ENCODE measurements at places on chromosomes 5 and 9.

- no peak for DNase-seq
These were observed 16.3 kb downstream of the C9orf152 start for GRCh38 chr9:110191615-110192014.

DNA sequence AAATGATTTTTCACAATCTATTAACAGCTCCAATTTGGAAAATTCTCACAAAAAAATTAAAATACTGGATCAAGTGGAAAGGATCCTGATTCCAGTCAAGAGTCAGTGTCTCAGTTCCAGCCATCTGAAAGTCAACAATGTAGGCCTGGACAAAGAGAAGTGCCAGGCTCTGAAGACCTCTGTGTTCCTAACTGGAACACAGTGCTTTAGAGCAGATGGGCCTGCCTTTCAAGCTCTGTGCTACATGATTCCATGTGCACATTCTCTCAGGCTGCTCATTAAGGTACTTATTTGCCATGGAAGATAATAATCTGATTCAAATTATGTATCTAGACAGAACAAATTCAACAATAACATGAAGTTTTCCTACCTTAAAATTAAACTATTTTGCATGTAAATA, 30.2 kb upstream of the ALDH1A1 start:
- DNase-seq = no peak

DNA sequence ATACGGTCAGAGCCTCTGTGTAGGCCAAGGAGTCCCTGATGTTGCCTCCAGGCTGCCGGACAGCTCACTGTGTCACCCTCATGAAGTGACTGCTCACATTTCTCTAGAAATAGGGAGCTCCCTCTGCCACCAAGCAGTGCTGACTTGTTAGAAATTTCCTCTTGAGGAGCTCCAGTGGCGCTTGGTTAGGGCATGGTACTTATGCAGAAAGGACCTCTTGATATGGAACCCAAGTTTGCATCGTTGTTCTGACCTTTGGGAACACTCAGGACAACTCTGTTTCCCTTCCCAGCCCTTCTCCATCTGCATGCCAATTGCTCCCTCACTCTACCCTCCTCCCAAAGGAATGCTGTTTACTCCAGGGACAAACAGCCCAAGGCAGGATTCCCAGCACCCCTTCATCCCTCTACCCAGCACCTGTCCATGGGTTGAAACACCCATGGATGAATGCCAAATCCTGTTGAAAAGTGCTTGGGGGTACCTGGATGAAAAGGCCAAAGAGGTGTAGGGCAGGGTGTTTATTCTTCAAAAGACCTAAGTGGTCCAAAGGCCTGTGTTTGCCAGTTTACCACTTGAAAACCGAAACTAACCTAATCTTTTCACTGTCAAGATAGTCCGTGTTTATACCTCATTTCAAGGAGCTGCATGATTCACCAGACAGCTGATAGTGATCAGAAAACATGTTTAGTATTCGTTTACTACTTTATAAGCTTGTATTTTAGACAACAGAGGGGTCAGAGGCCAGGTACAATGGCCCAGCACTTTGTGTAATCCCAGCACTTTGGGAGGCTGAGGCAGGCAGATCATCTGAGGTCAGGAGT, 51.1 kb downstream of the KLF4 start:
- no peak for DNase-seq

- DNase-seq = no peak
These were observed 198.1 kb downstream of the ENC1 start for GRCh38 chr5:74442466-74442865.

DNA sequence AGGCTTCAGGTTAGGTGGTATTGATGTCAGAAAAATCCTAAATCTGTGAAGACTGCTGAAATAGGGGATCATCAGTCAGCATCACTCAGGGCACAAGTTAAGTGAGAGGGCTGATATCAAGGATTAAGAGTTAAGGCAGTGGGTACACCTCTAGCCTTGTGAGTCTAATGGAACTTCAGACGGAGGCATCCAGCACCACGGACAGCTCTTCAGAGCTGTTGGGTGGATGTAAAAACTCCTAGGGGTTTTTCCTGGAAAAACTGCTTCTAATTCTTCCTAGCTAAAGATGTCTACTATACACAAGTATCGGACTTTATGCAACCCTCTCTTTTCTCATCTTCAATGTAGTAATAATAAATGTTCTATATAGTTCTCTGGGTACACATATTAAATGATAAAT, 165.9 kb downstream of the SH3GL2 start:
- DNase-seq = no peak

DNA sequence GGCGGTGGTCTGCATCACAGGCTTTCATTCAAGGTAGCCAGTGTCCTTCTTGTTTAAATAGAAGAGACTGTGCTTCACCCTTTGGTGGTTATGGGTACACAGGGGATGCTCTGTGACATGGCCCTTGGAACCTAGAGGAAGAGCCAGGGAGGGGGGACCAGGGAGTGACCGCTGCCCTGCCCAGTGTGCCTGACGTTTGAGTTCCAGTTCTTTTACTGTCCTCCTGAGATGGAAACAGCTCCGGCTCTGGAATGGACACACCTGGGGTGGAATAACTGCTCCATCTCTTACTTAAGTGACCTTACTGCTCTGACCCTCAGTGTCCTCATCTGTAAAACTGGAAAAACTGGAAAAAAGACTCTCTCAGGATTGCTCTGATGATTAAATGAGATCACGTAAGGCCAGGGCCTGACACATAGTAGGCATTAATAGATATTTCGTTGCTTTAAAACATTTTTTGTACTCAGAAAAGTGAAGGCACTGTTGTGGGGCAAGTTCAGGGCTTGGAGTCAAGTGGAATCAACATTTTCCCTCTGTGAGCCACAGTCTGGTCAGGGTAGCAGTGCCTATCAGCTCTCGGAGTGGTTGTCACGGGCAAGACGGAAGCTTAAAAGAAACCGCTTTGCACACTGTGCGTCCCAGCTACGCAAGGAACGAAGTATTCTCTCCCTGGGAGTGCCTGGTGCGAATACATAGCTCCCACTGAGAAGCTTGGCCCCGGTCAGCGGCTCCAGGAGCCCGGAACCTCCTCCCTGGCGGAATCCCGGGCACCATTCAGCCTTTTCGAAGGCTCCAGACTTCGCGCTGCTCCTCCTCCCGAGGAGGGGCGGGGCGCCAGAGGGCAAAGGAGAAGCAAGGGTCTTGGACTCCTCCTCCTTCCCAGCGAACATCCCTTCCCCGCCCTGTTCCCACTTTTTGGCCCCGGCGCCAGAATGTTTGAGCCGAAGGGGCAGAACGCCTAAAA, 5.8 kb downstream of the POU4F3 start:
- DNase-seq = no peak

- no peak for DNase-seq
These were observed 281.1 kb downstream of the MRPS30 start for GRCh38 chr5:45089870-45090269.

GRCh38 chr9:72022841-72023240, 37.6 kb downstream of the C9orf57 start:
- no peak for DNase-seq

- DNase-seq = no peak
These were observed 129.9 kb upstream of the ANKH start for GRCh38 chr5:15001517-15001916.

GRCh38 chr5:112276991-112277390, 142.1 kb downstream of the EPB41L4A start:
- DNase-seq = no peak

DNA sequence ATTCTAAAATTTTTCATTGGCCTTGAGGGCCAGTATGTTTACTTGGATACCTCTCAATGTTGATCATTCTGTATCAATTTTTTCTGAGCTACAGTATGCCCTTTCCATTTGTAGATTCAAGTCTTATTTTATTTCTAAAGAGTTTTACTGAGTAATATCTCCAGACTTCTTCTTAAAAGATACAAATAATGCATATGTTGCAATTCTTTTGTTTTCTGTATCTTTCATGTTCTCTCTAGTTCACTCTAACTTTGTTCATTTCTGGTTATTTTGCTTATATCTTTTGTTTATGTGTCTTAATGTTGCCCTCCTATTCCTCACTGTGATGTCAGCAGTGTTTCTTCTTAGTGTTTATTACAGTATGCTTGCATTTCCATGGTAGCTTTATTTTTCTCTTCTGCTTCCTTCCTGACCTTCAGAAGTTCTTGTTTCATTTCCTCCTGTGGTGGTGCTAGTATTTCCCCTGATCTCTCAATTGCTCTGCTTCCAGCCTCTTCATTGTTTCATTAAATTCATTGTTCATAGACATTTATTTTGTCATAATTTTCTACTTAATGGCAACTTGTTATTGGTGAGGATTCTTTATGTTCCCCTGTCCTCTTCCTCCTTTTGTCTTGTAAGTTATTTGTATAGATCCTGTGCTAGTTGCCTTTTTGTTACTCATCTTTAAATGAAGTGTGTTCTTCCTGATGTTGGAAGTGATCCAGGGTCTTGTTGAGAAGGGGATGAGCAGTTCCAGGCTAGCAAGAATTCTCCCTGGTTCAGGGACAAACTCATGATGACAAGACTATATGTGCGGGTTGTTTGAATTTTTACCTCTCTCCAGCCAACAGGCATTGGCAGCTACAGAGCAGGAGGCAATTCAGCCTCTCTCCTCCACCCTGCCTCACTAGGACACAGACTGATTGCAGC, 160.8 kb downstream of the DEPDC1B start:
- DNase-seq = no peak

GRCh38 chr5:73176250-73176649, 3.3 kb downstream of the TMEM174 start:
- no peak for DNase-seq

- DNase-seq = no peak
These were observed 61.6 kb downstream of the PSAT1 start for GRCh38 chr9:78358329-78359051.

GRCh38 chr5:54909911-54910870, 75.2 kb downstream of the ESM1 start:
- no peak for DNase-seq

DNA sequence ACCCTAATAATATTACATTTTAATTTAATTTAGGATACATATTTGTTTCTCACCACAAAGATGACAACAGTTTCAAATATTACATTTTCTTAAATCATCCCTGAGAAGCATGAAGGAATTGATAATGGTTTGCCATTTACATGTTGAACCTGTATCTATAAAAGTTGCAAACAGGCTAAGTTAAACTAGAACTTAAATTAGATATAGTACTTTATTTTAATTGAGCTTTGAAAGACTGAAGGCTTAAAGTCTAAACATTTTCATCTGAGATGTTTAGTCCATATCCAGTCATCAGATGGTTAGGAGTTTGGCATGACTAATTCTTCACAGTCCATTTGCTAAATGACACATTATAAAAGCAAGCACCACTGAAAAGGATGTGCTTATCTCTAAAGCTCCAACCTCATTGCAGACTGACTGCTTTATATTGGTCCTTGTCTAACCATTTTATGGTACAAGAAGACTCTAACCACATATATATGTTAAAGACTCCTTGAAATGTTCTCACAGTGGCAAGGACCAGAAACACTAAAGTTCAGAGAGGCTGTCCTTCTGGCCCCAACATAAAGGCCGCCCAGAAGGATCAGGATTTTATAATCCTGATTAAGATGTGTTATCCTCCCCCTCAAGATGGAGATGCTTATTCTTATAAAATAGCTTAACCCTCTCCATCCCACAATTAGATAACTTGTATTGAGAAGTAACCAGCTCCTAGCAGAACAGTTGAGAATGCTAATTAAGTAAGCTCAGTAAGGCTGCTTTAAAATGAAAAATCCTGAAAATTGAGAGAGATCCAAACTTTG, 25.8 kb downstream of the WNT8A start:
- DNase-seq = no peak

DNA sequence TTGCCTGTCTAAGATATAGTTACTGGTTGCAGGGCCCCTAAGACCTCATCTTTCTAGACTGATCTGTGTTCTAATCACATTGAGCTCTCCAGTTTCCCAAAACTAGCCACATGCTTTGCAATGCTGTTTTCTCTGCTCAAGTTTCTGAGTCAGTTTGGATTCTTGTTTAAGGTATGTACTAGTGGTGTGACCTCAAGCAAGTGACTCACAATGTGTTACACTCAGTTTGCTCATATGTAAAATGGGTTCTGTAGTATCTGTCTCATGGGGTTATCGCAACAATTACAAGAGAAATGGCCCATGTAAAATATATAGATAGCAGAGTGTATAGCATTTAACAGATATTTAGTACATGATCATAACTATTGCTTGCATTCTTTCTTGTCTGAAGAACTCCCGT, 153.1 kb upstream of the ELL2 start:
- DNase-seq = no peak

- no peak for DNase-seq
These were observed 6.7 kb upstream of the SOX30 start for GRCh38 chr5:157658893-157659292.

- DNase-seq = no peak
These were observed 168.4 kb upstream of the KIF2A start for GRCh38 chr5:62137628-62138027.

DNA sequence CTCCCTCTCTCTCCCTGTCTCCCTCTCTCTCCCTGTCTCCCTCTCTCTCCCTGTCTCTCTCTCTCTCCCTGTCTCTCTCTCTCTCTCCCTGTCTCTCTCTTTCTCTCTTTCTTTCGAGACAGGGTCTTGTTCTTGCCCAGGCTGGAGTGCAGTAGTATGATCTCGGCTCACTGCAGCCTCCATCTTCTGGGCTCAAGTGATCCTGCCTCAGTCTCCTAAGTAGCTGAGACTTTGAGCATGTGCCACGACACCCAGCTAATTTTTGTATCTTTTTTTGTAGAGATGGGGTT, 14.3 kb downstream of the TRIO start:
- DNase-seq = no peak

DNA sequence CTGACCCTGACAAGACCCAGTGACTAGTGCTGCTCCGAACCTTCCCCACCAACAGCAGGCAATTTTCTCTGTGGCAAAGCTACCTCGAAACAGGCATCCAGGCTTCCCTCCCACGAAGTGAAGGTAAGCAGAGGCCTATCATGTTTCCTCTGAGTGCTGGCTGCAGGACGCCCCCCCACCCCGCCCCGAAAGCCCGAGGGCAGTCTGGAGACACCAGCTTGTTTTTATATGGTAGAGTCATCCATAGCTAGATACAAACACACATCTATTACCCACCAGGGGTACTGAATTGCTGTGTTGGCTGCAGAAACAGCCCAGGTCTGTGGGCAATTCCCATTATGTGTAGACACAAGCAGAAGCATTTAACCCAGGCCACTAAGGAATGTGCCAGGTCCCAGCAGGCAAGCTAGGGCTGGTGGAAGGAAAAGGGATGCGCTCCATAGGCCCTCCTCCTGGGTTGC, 40.4 kb downstream of the LIX1 start:
- DNase-seq = no peak

- peak; percentile 73 for DNase-seq
These were observed 1.3 kb downstream of the CD74 start for GRCh38 chr5:150411245-150411979.
